ENCODE measurements at places on chromosomes 6 and 20. TPM values are rescaled to one million over a fixed set of nuclear protein-coding genes. Genes with fewer than 3 reads are reported as not detected.

CGA gene
- polyA plus RNA-seq = not detected

VSX1 gene
- 0.05 TPM for polyA plus RNA-seq

STMND1 gene
- polyA plus RNA-seq = not detected

- DNase-seq = no peak
Observed at GRCh38 chr6:53931086-53931485, 136.3 kb downstream of the LRRC1 start.

GRCh38 chr20:41927655-41928054 lies 309.5 kb upstream of the CHD6 start:
- DNase-seq = no peak

GRCh38 chr20:22387452-22387851 lies 196.9 kb downstream of the FOXA2 start:
- no peak for DNase-seq

DNA sequence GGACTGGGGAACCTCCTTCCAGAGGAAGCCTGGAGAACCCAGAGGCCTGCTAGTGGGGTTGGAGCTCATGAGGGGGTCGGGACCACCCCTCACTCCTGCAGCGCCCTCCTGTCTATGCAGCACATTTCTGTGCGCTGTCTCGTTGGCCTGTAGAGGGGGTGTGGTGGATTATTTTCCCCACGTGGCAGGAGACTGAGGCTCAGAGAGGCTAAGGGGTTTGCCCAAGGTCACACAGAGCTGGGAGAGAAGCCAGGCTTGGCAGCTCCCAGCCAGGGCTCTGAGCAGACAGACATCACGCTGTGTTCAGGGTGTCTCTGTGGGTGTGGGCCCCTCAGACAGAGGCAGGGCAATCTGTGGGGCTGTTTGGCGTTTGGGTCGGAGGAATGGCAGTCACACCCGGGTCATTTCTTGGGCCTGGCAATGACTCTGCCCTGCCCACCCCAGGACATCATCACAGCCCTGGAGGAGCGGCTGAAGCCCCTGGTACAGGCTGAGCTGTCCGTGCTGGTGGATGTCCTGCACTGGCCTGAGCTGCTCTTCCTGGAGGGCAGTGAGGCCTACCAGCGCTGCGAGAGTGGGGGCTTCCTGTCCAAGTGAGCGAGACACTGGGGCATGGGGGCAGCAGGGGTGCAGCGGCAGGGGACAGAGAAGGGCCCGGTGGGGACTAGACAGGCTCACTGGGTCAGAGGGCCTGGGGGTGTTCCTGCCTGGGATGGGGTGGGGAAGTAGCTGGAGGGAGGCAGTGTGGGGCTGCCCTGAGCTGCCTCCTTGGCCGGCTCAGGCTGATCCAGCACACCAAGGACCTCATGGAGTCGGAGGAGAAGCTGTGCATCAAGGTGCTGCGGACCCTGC lies 27.7 kb downstream of the UQCC2 start:
- no peak for DNase-seq

- DNase-seq = no peak
Observed at GRCh38 chr6:97133067-97133466, 149.9 kb downstream of the MMS22L start.

DNA sequence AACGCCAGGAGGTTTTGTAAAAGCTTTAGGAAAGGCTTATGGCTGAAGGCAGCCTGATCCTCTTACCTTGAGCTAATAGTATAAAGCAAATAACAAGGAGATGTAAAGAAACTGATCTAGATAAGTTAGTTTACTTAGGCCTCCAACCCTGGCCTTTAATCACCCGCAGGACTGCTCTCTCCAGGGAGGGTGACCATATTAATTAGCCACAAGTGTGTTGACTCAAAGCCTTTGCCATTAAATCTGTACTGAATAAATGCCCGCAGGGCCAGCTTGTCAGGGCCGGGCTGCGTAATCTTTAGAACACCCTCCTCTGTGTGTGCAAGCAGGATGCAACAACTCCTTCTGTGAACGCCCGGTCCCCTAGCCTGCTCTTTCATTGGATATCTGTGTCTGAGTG lies 6.1 kb upstream of the PRSS16 start:
- DNase-seq = no peak

DNA sequence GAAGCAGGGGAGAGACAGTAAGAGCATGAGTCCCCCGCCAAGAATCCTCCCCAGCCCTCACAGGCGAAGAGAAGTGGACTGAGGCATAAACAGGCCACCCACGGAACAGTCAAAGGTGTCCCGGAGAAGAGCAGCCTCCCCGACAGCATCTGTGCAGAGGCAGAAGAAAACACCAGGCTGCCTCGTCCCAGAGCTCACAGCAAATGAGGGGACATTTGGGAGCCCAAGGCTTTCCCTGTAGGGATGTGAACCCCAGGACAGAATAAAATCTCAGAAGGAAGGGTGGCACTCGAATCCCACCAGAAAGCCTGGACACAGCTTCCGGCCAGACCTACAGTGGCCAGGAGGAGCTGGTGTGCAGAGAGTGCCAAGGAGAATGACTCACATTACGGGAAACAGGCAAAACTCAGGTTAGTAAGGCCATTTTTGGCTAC lies 90.4 kb downstream of the DLL1 start:
- DNase-seq = no peak

DNA sequence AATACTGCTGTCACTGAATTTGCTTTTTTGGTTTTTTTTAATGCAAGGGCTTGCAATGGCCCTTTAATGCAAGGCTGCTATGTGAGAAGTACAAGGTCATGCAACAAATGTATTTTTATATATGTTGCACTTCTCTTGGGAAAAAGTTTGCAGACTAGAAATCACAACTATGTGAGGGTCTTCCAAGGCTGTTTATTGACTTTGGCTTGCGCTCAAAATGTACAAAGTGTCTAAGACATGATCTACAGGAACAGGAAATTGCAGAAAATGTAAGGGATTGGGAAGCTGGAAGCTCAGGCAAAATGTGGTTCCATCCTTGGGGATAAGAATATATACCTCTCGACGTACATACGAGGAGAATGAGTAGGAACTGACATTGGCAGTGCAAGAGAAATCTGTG lies 92.2 kb upstream of the F13A1 start:
- DNase-seq = no peak
